ENCODE measurements at places on chromosomes 13 and 19.
A peak's percentile ranks its signal among the peaks of the same experiment; 100 is the strongest.

DNA sequence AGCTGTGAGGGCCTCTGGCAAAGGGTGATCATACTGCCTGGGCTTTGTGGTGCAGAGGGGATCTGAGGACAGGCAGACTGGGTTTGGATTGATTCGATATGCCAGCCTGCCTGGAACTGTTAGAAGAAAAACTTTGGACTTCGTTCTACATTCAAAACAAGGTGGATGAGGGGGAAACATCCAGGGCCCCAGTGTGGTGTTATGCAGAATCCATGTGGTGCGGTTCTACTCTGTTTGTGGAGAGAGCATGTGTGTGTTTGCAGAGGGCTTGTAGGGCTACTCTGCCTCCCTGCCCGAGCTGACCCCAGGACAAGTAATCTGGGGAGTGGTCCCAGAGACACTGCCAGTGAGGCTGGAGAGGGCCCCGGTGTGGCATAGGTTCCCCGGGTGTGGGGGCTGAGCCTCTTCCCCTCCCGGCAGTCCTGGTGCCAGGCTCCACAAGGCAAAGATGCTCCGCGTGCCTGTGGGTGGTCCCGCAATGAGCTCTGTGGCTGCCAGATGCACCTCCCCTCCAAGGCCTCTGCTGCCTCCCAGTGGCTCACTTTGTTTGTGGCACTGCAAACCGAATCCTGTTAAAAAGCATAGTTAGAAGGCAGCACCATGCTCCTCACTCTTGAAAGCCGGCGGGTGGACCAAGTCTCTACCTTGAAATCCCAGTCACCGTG is 22.3 kb upstream of the TFDP1 start:
- DNase-seq: peak; percentile 54

- peak; percentile 56 for DNase-seq
Observed at GRCh38 chr19:8505680-8506401, 3.4 kb upstream of the PRAM1 start.

GRCh38 chr19:43687660-43687997 is 17.7 kb upstream of the PLAUR start:
- no peak for DNase-seq

DNA sequence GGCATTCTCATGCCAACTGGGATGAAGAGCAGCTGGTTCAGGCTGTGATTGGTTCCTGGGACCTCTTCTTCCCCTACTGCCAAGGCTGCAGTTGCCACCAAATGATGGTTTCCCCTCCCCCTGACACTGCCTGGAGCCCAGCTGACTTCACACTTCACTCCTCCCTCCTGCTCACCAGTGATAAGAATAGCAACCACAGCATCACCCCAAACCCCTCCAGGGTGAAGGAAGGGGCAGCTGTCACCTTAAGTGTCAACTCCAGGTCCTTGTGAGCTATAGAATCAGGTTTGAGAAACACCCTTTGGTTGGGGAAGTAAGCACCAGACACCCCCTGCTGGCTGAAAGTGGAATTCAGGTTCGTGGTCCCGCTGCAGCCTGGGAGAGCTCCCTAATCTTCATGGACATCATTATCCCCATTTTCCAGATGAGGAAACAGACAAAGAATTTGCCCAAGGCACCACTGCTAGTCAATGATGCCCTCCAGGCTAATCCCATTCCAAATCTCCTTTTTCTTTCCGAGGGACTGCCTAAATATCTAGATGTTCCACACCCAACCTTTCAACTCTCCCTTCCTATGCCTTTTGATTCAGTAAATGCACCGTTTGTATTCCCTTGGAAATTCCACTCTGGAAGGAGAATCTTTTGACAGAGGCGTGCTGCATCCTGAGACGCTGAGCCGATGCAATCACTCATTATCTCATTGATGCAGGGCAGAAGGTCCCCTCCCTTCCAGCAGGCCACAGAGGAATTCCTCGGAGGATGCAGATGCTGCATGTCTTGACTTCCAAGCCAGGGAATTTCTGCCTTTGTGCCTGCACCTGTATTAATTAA is 50.6 kb upstream of the UQCRFS1 start:
- no peak for DNase-seq

- DNase-seq: no peak
Observed at GRCh38 chr13:35884211-35884760, 246.9 kb downstream of the DCLK1 start.

DNA sequence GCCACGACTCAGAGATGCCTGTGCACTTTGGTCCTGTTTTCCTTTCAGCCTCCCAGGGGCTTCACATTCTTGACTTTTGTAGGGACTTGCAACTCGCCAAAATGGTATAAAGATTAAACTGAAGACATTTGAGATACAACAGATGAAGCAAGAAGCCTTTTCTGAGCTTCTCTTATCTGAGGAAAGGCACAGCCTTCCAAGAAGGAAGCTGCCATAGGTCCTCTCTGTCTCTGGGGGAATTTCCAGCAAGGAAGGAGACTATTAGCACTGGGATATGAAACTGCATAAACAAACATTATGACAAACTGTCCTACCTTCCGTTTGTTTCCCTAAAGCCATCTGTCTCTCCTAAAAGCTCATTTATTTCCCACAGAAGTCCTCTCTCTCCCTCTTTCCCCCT is 39.3 kb downstream of the TGDS start:
- no peak for DNase-seq

- no peak for DNase-seq
Observed at GRCh38 chr13:26656919-26657318, 99.4 kb downstream of the WASF3 start.

- no peak for DNase-seq
Observed at GRCh38 chr19:43913383-43913782, 21.7 kb downstream of the ZNF45 start.

GRCh38 chr19:55284405-55285058 is 735 bp downstream of the BRSK1 start:
- no peak for DNase-seq

DNA sequence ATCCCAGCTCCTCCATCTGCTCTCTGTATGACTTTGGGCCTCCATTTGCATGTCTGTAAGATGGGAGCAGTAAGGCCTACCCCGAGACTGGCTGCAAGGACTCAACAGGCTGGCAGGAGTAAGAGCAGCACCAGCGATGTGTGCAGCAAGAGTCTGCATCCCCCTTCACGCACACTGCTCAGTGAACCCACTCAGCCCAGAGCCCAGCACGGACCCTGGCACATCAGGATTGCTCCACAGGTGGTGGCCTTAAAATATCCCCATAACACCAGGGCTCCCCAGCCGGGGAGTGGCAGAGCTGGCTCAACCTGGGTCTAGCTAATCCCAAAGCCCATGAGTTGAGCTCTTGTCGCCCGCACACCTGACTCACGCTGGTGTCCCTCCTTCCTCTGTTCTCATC is 23.4 kb downstream of the VRK3 start:
- no peak for DNase-seq

DNA sequence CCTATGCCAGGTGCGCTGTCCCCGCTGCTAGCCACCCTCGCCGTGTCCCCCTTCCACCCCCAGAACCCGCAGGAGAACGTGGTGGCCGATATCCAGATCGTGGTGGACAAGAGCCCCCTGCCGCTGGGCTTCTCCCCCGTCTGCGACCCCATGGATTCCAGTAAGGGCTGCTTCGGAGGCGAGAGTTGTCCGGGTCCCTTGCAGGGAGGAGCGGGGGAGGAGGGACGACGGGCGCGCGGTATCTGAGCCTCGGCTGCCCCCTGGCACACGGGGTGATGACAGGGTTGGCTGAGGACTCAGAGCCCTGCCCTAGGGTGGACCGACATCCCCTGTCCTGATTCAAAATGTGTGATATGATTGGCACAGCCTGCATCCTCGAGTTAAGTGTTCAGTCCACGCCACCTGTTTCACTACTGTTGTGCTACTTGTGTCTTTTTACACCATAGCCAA is 653 bp downstream of the MVB12A start:
- DNase-seq: no peak

DNA sequence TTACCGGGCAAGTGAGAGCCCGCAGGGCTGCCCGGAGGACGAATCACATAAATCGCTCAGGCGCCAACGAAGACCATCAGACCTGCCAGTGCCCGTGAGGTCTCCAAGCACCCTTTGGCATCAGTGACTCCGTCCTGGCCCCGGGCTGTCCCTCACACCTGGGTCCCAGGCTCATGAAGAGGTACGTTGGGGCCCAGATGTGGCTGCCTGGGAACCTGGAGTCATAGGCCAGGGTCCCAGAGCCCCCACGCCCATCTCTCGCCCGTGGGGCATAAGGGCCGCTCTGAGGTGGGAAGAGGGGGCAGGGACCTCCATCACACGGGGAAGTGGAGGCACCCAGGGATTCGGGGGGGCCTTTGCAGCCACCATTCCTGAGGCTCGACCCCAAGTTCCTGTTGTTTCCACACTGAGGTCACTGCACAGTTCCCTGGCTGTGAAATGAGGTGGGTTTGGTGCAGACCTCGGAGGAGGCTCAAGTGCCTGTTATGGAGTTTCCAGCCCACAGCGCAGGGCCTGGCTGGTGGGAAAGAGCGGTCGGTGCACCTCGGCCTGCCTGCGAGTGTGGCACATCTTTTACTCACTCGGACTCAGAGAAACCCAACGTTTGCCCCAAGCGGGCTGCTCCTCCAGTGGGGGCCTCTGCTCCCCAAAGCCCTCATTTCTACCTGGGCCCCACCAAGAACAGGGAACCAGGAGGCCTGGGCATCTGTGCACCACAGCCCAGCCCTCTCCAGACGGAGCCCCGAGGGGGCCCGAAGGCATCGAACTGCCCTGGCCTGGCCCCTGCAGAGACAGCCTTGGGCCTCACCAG is 35.9 kb upstream of the C13orf46 start:
- DNase-seq: no peak

GRCh38 chr19:16904599-16904998 is 15.8 kb downstream of the F2RL3 start:
- DNase-seq: no peak

GRCh38 chr13:95552208-95552538 is 347 bp upstream of the CLDN10 start:
- no peak for DNase-seq

DNA sequence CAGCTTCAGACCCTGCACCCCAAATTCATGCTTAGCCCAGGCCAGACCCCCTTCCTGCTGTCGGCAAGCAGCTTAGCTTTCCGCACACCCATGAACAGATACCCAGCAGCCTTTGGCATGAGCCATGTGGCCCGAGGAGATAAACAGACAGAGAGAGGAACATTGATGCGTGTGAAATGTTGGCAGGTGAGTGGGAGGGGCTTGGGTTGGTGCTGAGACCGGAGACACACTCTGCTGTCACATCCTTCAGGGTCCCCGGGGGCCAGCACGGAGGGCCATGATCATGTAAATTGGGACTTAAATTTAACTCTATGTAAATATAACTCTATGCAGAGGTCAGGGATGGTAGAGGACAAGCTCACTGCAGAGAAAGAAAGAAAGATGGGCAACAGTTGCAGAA is 1.5 kb downstream of the CD22 start:
- no peak for DNase-seq

DNA sequence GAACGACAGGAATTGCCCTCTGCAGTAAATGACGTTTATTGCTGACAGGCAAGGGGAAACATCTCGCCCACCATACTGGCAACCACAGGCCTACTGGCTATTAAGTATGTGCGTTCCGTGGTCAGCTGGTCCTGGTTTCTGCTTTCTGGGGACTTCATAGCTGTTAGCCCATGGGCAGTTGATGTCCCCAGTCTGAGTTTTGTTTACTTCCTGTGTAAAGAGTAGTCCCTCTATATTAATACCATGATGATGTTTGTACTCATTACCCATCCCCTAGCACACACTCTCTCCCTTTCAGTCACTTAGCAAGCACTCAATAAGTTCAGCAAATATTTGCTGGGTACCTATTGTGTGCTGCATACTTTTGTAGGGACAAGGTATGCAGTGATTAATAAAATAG is 6.5 kb upstream of the MIA start:
- DNase-seq: no peak

GRCh38 chr13:70995338-70995737 is 871.7 kb downstream of the DACH1 start:
- no peak for DNase-seq

DNA sequence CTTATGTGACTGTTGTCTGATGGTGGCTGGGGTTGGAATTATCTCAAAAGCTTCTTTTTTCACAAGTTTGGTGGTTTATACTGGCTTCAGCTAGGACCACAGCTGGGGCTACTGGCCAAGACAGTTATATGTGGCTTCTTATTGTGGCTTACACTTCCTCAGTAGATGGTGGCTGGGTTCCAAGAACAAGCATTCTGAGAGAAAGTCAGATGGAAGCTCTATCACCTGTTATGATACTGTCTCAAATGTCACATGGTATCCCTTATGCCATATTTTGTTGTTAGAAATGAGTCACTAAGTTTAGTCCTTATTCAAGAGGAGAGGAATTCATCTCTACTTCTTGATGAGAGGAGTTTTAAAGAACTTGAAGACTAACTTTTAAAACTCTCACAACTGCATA is 41.6 kb downstream of the NDFIP2 start:
- no peak for DNase-seq

DNA sequence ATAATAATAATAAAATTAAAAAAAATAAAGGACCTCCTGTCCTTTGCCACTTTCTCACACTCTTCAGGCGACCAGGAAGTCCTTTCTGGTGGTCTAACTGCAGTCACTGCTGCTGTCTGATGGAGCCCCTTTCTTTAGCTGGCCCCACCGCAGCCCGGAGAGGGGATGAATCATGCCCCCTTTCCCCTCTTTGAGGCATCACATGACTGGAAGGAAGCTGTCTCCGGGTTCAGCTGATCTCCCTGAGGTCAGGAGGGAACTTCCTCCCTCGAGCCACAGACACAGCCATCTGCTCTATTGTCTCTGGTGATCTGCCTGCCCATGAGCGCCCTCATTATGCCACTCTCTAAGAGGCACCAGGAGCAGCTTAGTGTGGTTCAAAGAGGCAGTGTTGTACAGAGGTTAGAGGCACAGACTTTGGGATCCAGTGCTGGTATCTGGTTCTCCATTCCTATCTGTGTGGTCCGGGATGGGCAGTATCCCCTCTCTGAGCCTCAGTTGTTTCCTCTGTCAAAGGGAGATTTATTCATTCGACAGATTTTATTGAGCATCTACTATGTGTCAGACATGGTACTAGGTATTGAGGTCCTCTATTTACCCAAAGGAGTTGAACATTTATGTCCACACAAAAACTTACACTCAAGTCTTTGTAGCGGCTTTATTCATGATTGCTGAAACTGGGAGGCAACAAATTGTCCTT is 30.0 kb downstream of the VAV1 start:
- DNase-seq: no peak

DNA sequence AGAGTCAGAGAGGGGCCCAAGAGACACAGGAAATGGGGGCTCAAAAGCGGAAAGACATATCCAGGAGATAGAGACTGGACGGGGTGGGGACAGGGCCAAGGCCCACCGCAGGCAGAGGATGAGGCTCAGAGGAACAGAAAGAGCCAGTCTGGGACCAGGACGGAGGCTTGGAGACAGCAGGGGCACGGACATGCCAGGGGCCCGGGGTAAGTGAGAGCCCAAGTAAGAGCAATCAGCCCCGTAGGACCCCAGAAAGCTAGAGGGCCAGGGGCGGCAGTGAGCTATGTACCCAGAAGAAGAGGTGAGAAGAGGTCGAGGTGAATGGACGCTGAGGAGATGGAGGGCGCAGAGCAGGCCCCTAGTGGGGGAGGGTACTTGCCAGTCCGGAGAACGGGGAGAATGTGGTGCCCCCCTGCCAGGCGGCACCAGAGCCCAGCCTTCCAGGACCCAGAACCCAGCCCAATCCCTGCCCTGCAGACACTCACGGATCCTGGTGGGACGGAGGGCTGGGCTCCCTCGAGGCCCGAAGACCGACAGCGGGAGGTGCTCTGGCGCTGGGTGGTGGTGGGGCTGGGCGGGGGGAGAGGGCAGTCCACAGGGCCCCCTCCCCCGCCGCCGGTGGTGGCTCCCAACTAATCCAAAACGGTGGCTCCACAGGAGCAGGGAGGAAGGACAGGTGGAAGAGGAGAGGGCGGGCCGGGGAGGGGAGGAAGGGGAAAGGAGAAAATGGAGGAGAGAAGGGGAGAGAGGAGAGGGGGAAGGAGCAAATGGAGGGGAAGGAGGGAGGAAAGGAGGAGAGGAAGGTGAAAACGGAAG is 1.0 kb downstream of the GRIK5 start:
- DNase-seq: no peak

GRCh38 chr19:11587975-11588631 is 9.2 kb upstream of the ZNF627 start:
- DNase-seq: no peak
